ENCODE measurements at places on chromosomes 5 and 9.
A peak's percentile ranks its signal among the peaks of the same experiment; 100 is the strongest.

DNA sequence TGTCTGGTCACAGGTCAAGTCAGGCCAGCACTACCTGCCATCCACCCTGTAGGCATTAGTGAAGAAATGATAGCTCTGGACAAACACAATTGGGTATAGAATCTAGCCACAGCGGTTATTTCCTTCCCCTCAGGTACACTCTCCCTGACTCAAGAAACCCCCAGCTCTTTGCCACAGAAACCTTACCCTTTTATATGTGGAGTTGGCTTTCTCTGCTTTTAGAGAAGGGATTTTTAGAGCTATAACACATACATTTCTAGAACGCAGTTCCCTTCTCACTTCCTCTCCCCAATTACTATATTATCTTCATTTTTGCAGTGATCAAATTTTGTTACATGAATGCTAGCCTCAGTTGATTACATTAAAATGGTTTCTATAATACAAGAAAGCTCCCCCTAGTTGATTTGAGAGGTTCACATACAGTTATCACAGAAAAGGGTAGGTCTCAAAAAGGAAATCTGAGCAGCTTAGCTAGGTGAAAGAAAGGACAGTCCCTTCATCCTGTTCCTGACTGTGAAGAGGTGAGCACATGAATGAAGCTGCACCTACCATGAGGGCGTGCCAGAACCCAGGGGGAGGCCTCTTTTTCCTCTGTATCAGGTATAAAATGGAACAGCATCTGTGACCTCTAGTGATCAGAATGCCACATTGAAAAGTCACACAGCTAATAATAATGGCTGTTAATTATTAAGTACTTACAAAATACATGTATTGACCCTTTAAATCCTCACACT is 425.6 kb downstream of the KIAA0825 start:
- DNase-seq, result no peak

GRCh38 chr5:88825584-88826315 is 57.2 kb downstream of the MEF2C start:
- DNase-seq, result no peak

GRCh38 chr9:102178811-102179210 is 440.4 kb upstream of the GRIN3A start:
- no peak for DNase-seq

GRCh38 chr5:79236362-79236969 is 535 bp downstream of the JMY start:
- DNase-seq, result peak; percentile 42

GRCh38 chr9:12266758-12267157 is 426.4 kb upstream of the TYRP1 start:
- no peak for DNase-seq

DNA sequence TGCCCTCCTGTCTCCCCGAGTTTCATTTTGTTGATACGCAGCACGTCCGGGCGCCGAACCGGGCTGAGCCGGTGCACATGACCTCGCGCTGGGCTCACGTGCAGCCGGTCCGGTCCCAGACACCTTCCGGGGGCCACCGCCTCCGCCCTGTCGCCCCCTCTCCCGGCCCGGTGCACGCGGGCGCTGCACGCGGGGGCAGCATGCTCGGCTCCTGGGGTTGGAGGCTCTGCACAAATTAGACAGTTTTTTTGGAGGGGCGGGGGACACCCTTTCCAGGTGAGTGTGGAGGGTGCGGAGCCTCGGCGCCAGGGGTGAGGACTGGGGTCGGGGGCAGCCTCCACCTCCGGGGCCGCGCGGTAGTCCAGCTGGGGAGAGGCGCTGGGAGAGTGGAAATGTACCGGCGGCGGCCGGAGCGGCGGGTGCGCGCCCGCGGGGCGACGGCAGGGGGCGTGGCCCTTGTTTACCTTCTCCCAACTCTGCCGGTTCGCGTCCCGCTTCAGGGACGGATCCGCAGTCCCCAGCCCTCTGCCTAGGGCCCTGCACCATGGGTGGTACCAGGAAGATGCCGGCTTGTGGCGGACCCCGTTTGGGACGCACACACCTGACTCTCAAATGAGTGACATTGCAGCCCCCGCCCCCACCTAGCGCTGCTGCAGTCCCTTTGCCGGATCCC is 1.1 kb downstream of the JADE2 start:
- DNase-seq, result no peak

DNA sequence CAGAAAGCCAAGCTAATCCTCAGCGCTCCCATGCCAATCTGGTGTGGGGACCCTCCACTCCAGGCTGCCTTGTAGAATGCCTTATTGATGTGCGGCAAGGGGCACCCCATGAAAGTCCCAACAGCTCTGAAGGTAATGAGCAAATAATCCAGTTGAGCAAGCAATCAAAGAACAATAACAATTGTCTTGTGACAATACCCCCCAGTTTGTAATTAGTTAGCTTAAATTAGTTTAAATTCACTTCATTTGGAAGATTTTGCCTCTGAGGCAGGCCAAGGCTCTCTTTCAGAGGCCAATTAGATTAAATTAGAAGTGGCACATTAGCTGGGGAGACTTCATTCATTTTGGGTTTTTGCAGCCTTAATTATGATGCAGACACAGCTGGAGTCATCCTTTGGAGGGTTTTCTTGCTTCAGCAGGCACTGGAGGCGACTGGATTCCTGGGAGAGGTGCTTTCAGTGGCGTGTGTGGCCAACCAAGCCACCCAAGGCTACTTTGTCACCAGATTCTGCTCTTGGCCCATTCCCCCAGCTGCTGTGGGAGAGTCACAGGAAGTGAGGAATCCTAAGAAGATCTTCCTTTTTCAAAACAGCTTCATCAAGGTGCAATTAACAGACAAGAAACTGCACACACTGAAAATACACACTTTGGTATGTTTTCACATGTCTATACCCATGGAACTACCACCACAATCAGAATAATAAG is 17.9 kb upstream of the FBP1 start:
- DNase-seq, result no peak

GRCh38 chr9:17229945-17230560 is 95.2 kb downstream of the CNTLN start:
- no peak for DNase-seq

- DNase-seq, result no peak
Measured at GRCh38 chr5:40381676-40382363, 297.9 kb upstream of the PTGER4 start.

DNA sequence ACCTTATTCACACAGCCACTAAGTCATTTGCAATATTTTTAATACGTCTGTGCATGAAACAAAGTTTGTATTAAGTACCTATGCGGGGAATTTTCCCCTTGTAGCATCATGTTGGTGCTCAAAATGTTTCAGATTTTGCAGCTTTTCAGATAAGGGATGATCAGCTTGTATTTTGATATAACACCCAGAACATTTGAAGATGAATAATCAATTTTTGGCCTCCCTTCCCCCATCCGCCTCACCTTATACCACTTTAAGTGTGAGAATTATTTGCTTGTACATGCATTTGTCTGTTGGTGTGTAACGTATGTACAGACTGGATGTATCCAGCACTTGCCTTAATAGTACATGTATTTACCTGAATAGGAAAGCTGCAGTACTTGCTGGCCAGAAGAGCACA is 1.7 kb downstream of the JAK2 start:
- DNase-seq, result no peak

- DNase-seq, result no peak
Measured at GRCh38 chr5:117107859-117108258, 533.2 kb upstream of the SEMA6A start.

- DNase-seq, result no peak
Measured at GRCh38 chr9:109880276-109881169, 100.5 kb downstream of the PALM2AKAP2 start.

DNA sequence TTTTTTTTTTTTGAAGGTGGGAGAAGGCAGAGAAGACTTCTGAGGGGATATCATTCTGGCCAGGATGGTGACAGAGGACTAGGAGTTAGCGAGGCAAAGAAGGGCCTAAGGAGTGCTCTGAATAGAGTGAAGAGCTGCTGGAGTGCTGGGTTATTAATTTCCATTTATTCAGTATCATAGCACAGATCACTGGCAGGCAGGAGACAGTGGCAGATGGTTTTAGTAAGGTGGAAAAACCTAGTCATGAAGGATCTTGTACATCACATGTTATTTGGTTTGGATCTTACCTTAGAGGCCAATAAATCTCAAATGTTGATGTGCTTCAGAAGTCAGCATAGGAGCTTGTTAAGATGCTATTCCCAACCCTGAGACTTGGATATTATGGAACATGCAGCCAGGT is 165.5 kb downstream of the TTLL11 start:
- DNase-seq, result no peak

DNA sequence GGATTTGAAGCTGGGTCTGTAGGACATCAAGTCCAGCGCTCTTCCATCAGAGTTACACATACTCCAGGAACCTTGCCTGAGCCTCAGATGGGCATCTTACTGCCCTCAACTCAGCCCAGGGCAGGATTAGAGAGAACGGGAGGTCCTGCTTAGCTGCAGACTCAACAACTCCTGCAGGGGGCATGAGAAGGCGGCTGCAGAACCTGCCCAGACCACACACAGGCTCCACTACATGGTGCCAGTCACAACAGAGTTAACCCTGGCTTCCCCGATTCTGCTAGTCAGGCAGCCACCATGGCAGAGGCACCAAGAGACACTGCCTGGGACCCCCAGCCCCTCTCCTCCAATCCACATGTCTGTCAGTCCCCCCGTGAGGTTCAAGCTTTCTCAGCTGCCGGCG is 23.9 kb upstream of the CPLX2 start:
- DNase-seq, result no peak

GRCh38 chr5:83494666-83495065 is 23.1 kb downstream of the VCAN start:
- DNase-seq, result no peak

- no peak for DNase-seq
Measured at GRCh38 chr5:127068493-127069214, 4.6 kb downstream of the C5orf63 start.

GRCh38 chr9:92558612-92559374 is 23.0 kb upstream of the ECM2 start:
- no peak for DNase-seq

DNA sequence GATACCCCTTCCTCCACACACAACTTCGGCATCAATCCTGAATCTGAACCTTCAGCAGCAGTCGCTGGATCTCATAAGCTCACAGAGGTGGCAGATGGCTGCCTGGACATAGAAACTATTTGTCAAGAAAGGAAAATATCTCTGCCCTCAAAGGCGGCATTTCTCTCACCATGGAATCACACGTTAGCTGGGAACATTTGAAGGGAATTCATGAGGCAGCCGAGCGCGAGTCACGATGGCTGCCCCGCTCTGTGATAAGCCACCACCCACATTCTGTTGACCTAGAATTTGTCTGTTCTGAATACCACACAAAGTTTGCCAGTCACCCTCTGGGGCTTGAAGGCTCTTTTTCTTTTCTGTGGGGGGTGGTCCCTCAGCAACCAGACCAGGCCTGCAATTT is 157.9 kb downstream of the FSTL4 start:
- DNase-seq, result no peak

DNA sequence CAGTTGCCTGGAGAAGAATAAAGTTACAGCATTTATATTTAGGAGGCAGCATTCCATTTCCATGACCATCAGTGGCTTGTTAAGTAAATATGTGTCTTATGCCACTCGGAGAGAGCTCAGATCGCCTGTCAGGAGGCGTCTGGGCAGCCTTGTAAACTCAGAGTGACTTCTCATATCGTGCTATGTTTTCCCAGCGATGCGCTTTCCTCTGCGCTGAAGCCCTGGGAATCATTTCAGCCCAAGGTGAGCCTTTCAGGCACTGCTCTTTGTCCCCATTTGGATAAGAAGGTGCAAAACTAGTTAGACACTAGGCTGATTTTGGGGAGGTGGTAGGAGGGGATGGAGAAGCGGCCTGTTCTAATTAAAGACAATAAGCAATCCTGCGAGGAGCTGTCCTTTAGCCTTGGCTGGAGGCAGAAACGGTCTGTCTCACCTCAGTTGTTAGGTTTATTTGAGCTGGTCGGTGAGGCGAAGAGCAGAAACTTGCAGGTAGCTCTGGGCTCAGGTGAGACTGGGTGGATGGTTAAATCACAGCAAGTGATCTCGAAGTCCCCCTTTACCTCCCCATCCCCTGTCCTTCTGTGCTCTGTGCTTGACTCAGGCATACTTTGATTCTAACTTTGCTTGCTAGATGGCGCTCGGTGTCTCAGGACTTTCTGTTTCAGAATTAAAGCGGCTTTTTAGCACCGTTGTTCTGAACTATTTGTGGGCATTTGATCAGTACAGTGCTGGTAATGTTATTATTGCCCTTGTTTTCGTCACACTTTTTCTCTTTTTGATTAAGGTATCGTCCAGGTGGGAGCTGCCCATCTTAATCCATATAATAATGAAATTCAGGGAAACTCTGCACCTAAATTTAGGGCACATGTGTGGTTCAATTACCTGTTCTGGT is 24.6 kb downstream of the NR2F1 start:
- no peak for DNase-seq

DNA sequence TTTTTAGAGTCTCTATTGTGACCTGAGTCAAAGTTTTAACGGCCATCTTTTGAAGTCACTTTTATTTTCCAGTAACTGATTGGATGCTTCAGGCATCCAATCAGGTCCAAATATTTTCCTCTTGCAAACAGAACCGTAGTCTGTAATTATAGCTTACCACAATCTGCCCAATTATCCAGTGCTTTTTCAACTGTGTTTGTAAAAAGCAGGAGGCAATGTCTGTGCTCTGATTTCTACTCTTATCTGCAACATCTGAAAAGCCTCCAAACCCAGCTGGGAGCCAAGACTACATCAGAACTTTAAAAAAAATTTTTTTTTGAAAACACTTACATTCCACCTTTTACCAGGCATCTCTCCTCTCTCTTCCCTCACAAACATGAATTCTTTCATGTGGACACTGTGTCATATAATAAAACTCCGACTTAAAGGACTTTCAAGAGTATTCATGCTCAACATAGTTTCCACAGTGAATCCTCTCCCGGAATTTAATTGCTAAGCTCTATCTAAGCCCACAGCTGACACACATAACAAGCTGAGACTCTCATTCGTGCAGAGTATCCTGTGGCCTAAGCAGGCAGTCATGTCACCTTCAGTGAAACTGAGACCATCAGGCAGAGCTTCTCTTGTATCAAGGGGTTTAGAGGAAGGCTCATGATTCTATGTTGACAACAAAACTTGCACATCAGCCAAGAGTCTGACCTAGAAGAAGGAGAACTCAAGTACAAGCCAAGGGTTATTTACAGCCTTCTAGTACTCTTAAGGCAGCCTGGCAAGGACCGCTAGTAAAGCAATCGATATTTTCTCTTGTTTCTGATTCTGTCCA is 272.7 kb downstream of the TLE1 start:
- DNase-seq, result no peak

DNA sequence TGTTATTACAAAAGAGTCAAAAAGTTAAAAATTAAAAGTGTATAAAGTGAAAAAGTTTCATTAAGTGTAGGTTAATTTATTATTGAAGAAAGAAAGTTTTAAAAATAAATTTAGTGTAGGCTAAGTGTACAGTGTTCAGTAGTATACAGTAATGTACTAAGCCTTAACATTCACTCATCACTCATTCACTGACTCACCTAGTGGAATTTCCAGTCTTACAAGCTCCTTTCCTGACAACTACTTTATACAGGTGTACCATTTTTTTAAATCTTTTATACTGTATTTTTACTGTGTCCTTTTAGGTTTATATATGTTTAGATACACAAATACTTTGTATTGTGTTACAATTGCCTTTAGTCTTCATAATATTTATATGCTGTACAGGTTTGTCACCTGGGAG is 530.2 kb upstream of the FAM174A start:
- no peak for DNase-seq

GRCh38 chr5:137622850-137623249 is 113.0 kb downstream of the KLHL3 start:
- no peak for DNase-seq
